Cardiac atrium fibroblast (primary cell): ENCODE measurements at places on chromosomes 4 and X. TPM values are rescaled to one million over a fixed set of nuclear protein-coding genes. Genes with fewer than 3 reads are reported as not detected.

The AFM gene
- total RNA-seq: not detected in 2 replicates

The CFAP99 gene
- total RNA-seq: 0.16 TPM in 1 of 2 replicates, not detected in the other

The CT45A2 gene
- total RNA-seq: not detected in 2 replicates

The ARHGAP4 gene
- 1.4 TPM in 1 of 2 replicates, not detected in the other for total RNA-seq

The PASD1 gene
- total RNA-seq: not detected in 2 replicates

The GAGE2A gene
- not detected in 2 replicates for total RNA-seq

The FAAH2 gene
- total RNA-seq: under 0.01 TPM in 1 of 2 replicates, not detected in the other

The RAI2 gene
- total RNA-seq: not detected in 2 replicates

The EPHA5 gene
- 1.1 and 2.3 TPM in 2 replicates for total RNA-seq

The GPR50 gene
- not detected in 2 replicates for total RNA-seq

The SCRG1 gene
- 1.8 TPM in 2 replicates for total RNA-seq

The L1CAM gene
- total RNA-seq: 2.9 and 8.6 TPM in 2 replicates

The OTC gene
- total RNA-seq: not detected in 2 replicates

The VEGFC gene
- 12.6 and 15.2 TPM in 2 replicates for total RNA-seq

The HEPH gene
- 19.1 and 33.2 TPM in 2 replicates for total RNA-seq

The SPACA5 gene
- total RNA-seq: not detected in 2 replicates

The CLDN22 gene
- total RNA-seq: not detected in 2 replicates

The DDX60 gene
- 4.2 and 10.0 TPM in 2 replicates for total RNA-seq

The MND1 gene
- total RNA-seq: 0.65 and 2.3 TPM in 2 replicates

The DOCK11 gene
- total RNA-seq: 17.5 and 18.3 TPM in 2 replicates

The TSPAN7 gene
- 0.18 and 1.5 TPM in 2 replicates for total RNA-seq

The NKAP gene
- total RNA-seq: 2.2 and 6.5 TPM in 2 replicates

The MAGEC1 gene
- total RNA-seq: not detected in 2 replicates

The ADAM29 gene
- not detected in 2 replicates for total RNA-seq

The ZFYVE28 gene
- total RNA-seq: 4.9 and 9.2 TPM in 2 replicates

The FAM9A gene
- total RNA-seq: not detected in 2 replicates

The TCEAL6 gene
- not detected in 2 replicates for total RNA-seq

The CDS1 gene
- total RNA-seq: under 0.01 and 0.36 TPM in 2 replicates

The SHROOM3 gene
- 5.1 and 8.9 TPM in 2 replicates for total RNA-seq

The AKAP4 gene
- not detected in 2 replicates for total RNA-seq

The CPZ gene
- 6.5 and 6.9 TPM in 2 replicates for total RNA-seq
